ENCODE measurements at places on chromosomes 3 and 15.

DNA sequence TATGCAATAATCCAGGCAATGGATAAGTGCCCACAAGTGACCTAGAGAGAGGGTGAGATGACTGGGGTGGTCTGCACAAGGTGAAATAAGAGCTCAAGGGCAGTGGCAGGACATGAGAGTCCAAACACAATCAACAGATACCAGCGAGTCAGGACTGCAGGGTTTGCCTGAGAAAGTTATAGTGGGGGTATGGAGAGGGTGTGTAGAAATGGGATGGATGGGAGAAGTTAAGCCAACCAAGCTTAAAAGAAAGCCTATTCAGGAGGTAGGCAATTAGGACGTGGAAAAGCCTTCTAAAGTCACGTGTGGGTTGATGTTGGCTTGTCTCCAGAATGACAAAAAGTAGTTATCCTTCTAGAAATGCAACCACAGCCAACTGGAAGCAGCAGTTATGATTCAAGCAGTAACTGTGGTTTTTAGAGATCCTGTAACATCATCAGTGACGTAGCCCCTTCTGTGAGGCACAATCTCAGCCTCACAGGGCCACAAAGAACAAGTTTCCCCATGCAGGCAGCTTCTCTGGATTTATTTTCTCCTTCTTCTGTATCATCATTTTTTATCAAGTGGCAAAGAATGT lies 56.1 kb downstream of the FAM174B start:
- DNase-seq, result peak; percentile 55

GRCh38 chr3:117706037-117706436 lies 996.5 kb downstream of the TUSC7 start:
- DNase-seq, result peak; percentile 96

DNA sequence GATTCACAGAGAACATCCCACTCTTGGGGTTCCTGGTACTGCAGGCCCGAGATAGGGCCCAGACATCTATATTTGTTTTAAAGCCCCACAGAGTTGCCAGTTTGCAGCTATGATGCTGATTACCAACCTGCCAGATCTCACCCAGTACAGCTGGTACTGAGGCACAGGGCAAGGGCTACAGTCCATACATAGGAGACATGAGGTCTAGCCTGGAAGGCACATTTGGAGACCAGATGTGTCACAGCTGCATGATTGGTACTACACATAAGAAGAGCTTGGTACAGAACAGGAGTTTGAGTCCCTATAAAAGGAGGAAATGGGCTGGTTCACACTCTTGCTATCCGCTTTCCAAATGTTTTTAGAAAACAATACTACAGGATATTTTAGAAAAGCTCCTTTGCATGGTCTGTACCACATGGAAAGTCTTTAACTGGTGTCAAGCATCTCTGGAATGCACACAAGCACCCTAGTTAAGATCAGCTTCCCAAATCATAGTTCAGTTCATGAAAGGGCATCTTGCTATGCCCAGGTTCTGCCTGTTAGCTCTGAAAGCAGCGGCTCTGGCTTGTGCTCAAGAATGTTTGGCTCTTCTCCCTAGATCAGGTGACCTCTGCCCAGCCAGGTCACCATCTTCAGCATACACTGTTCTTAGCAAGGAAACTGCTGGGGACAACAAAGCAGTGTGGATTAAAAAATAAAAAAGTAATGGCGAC lies 20.6 kb downstream of the MTMR14 start:
- peak; percentile 58 for DNase-seq

DNA sequence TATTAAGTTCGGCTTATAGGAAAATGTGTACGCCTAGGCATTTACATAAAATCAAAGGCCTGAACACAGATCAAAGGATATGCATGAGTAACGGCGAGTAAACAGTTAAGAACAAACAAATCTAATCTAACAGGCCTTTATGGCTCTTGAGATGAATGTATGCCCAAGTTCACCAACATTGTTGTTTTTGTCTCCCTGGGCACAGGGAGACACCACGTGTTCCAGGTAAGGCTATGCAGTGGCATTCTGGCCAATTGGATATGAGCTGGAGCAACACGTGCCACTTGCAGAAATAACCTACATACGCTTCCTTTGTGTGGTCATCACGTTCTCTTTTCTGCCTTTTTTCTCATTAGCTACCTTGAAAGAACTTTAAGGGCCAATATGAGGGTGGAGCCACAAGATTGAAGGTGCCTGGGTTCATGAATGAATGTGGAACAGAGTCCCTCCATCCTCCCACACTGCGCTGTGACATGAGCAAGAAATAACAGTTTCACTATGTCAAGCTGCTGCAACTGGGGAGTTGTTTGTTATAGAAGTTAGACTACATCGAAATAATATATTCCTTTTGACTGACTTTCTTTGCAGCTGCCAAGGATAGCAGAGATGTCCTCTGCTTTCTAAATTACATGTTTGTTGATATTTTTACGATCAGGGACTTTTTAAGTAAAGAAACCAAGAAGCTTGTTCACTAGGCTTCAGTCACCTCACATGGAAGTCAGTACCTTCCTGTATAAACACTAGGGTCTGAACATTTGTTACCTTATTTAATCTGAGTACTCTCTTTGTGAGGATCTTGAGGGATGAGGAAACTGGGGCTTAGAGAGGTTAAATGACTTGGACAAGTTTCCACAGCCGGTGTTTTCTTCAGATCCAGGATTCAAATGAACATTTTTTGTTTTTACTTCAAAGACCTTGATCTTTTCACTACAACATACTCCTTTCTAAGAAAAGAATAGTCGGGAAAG lies 427.5 kb upstream of the TBL1XR1 start:
- DNase-seq, result no peak

- DNase-seq, result peak; percentile 22
These were observed 173.4 kb downstream of the XXYLT1 start for GRCh38 chr3:195097331-195098255.

DNA sequence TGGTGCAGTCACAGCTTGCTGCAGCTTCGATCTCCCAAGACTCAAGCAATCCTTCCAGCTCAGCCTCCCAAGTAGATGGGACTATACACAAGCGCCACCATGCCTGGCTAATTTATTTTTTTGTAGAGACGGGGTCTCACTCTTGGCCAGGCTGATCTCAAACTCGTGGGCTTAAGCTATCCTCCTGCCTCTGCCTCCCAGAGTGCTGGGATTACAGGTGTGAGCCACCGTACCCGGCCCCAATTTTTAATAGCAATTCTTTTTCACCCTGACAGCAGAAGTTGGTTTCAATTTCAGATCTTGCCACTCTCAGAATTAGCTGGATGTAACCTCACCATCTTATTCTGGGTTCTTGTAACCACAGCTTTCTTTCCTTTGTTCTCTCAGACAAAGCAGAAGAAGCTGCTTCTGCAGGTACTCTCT lies 64.8 kb downstream of the TRIM71 start:
- DNase-seq, result no peak

DNA sequence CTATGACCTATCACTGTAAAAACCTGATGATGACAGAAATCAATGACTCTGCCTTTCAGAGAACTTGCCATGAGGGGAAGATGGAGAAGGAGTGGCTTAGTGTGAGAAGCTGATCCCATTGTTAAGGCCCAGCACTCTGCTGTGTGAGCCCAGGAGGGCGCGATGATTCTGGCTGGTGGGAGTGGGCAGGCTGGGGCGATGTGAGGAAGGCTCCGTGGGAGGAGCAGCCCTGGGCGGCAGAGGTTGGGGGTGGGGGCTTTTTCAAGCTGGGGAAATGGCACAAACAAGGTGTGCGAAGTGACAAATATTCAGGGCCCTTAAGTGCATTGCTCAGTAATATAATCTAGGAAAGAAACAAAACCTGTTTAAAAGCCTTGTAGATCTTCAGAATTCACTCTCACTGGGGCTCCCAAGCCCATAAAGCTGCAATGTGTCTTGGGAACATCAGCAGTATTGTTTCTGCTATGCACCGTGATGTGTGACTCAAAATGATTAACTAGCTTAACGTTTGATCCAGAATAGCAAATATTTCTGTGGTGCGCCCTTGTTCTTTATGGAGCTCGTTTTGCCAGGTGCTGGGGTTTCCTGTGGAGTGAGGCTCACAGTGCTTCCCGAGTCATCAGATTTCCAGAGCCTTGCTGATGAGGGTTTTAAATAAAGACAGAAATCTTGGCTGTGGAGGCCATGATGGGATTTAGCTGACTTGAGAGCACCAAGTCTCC lies 141.0 kb downstream of the CHDH start:
- DNase-seq, result no peak

DNA sequence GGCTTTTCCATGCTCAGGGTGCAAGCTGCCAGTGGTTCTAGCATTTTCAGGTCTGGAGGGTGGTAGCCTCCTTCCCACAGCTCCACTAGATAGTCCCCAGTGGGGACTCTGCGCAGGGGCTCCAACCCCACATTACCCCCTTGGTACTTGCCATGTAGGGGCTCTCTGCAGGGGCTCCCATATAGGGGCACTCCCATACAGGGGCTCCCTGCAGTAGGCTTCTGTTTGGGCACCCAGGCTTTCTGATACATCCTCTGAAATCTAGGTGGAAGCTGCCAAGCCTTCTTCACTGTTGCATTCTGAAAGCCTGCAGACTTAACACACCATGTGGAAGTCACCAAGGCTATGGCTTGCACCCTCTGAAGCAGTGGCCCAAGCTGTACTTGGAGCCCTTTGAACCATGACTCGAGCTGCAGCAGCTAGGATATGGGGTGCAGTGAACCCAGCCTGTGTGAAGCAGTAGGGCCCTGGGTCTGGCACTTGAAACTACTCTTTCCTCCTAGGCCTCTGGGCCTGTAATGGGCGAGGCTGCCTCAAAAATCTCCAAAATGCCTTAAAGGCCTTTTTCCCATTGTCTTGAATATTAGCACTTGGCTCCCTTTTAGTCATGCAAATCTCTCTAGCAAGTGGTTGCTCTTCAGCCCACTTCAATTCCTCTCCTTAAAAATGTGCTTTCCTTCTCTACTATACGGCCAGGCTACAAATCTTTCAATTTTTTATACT lies 96.4 kb downstream of the TPRA1 start:
- DNase-seq, result no peak

DNA sequence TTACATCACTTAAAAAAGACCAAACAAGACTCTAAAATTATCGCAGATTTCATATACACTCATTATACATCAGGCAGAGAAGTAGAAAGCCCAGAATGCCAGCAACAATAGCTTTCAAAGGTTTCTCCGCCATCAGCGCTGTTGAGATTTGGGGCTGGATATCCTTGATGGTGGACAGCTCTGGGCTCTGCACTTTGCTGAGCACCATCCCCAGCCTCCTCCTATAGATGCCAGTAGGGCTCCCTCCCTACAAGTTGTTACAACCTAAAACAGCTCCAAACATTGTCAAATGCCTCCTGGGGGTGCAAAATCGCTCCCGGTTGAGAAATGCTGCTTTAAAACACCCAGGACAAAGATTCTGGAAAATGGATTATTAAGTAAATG lies 73.5 kb downstream of the ATP10A start:
- no peak for DNase-seq

- peak; percentile 65 for DNase-seq
These were observed 105.9 kb upstream of the TSC22D2 start for GRCh38 chr3:150302246-150302645.

DNA sequence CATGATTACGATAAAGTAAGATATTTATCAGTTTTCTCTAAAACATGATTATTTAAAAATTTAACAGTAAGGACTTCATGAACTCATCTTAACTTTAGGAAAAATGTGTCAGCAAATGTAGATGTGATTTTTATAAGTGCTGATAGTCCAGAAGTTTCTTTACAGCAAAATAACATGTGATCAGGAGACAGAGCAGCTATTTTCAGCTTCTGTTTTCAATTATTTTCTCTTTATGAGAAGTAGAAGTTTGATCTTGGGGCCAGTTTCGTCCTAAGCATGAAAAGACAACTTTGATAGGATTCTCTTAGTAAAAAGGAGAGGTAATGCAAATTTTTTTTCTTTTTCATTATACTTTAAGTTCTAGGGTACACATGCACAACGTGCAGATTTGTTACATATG lies 96.5 kb upstream of the TSPAN3 start:
- no peak for DNase-seq

DNA sequence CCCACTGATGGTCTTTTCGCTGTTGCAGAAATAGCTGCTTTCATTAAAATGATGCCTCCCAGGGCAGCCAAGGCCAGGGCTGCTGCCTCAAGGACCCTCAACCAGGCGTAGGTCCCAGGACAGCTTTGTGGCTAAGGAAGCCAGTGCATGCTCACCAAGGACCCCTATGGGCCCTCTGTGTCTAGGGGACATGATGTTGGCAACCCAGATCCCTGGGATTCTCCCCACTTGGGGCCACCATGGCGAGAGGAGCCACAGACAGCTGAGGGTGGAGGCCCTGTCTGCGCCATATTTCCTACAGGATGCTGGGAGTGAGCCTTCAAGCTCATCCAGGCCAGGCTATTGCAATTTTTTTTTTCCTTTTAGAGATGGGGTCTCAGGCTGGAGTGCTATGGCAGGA lies 137.2 kb downstream of the CHSY1 start:
- DNase-seq, result no peak

DNA sequence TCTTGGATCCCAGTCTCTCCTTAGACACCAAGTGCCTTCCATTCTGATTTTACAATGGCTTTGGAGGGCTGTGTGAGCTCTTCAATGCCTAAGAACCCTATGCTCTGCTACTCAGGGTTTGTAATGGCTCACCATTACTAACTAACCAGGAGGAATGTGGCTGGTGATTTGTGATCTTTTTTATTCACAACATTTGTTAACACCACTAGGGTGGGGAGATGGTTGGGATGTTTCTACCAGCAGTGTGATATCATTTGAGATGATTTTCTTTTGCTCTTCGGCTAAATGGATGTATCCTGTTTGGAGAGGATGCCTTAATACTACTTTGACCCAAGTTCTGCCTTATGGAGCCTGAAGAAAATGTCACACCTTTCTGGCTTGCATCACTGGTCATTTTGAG lies 226.9 kb downstream of the MFSD1 start:
- no peak for DNase-seq

DNA sequence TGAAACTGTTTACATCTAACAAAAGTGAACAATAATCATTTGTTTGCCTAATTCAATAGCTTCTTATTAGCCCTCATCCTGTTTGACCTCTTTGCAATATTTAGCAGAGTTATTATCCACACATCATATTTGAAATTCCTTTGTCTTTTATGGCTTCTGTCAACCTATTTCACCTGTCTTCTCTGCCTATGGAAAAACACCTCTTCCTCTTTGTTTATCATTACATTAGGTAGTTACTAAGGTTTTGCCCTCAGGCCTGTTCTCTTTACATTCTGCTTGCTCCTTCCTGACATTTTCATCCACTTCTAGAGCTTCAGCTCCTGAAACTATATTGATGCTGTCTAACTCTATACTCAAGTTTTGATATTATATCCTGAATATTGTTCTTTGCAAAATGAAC lies 183.0 kb downstream of the SUCNR1 start:
- no peak for DNase-seq

GRCh38 chr3:72077473-72078259 lies 292.7 kb upstream of the PROK2 start:
- no peak for DNase-seq

DNA sequence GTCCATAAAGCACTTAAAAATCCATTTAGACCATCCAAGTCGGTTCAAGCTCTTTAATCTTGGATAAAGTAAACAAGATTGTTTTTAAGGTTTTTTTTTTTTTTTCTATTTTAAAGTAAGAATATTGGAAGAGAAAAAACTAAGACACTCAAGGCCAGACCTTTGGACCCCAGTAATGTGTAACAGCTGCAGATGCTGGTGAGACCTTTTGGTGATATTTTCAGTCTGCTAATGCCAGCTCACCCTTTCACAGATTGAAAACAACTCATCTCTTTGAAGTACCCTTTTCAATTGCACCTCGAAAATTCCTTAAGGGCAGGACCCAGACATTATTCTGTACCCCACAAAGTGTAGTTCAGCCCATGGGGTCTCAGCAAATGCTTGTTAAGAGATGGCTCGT lies 260.7 kb upstream of the CTNNB1 start:
- no peak for DNase-seq

GRCh38 chr3:7789324-7789723 lies 712.3 kb upstream of the LMCD1 start:
- no peak for DNase-seq
